Stimulated activated CD8-positive, alpha-beta memory T cell treated with anti-CD3 and anti-CD28 coated beads, Interleukin-15, amount 100 ng/mL, for 48 hours (primary cell): ENCODE measurements at places on chromosomes 7 and 10.

DNA sequence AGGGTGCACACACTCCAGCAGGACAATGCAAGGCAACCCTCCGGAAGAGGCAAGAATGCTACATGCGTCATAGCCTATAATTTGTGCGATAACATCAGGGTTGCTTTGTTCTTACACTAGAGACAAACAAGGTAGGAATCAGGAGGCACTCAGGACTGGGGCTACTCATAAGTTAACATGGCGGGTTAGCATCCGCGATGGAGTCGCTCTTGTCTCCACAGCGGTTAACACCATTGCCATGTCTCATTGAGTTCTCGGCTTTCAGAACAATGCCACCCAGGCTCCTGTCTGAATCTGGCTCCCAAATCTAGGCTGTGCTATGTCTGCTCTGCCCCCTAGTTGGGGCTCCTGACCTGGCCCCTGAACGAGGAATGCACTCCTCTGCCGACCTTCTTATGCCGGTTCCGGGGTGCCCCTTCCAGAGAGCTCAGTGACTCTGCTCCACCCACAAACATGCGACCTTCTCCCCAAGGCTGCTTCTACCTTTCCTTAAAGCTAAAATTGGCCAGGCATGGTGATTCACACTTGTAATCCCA, 24.9 kb upstream of the SLF2 start:
- DNase-seq: no peak

DNA sequence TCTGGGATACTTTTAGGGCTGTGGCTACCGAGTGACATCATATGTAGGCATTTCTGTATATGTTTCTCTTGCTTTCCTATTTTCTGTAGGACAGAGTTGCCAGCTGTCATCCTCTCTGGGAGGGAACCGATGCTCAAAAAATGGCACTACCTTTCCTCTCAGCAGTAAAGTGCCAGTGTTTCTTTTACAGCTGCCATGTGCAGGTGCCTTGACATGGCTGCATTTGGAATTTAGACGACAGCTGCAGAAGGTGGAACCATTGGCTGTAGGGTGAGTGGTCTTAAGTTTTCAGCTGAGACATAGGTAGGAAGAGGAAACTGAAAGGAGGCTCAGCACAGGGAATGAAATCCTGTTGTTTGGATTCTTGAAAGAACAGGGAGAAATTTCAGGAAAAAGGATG, 20.2 kb upstream of the RPA3 start:
- no peak for DNase-seq

GRCh38 chr7:39338716-39339115, 227.5 kb upstream of the YAE1 start:
- no peak for DNase-seq

DNA sequence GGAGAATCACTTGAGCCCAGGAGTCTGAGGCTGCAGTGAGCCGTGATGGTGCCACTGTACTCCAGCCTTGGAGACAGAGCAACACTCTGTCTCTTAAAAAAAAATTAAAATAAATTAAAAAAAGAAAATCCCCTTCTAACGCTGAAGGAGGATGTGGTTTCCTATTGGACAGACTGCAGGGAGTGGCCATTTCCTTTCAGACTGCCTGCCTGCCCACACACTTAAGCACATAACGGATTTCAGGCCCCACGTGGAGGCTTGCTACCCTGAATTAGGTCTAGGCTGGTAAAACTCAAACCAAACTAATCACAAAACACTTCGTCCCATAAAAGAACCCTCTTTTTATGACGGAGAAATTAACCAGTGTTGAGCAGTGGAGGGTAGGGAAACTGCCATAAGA, 34.0 kb downstream of the GATA3 start:
- no peak for DNase-seq

GRCh38 chr10:3482200-3482993, 302.6 kb downstream of the KLF6 start:
- no peak for DNase-seq

DNA sequence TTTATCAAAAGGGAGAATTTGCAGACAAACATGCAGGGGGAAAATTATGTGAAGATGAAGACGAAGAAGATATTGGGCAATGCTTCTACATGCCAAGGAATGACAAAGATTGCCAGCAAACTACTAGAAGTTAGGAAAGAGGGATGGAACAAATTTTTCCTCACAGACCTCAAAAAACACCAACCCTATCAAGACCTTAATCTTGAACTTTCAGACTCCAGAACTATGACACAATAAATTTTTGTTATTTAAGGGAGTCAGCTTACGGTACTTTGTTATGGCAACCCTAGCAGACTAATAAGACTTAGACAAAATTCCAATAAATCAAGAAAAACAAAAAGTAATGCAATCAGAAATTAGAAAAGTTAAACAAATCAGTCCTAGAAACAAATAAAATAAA, 280.0 kb upstream of the GNAI1 start:
- DNase-seq: no peak

GRCh38 chr7:53504914-53505313, 469.5 kb downstream of the POM121L12 start:
- DNase-seq: no peak

DNA sequence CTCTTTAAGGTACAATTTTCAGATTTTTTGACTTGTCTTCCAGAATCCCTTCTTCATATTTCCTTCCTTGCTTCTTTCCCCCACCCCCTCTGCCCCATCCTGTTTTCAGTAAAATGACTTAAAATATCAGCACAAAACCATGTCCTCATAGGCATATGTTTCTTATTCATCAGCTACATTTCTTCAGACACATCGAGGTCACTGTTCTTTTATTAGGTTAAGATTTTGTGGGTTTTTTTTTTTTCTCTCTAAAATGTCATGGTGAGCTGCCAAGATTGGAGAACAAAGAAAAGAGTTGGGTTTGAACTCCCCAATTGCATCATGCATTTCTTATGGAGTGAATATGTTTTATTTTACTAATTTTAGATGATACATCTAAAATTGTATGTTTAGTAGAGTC, 35.8 kb downstream of the LAMB4 start:
- no peak for DNase-seq

DNA sequence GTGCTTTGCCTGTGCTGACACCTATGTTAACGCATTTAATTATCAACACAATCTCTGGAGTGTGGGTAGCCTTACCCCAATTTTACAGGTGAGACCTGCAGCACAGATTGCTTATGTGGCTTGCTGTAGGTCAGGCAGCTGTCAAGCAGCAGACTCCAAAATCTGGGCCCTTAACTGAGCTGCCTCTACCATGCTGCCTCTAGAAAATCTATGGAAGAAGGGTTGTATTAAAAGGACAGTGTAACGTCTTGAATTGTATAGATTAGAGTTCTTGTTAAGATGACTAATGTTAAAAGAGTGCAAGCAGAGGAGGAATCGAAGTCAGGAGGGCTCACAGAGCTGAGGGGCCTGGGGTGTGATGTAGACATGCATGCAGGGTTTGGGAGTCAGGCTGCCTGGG, 1.2 kb upstream of the PON3 start:
- no peak for DNase-seq

GRCh38 chr10:102645388-102645740, 1.1 kb downstream of the TRIM8 start:
- DNase-seq: no peak

DNA sequence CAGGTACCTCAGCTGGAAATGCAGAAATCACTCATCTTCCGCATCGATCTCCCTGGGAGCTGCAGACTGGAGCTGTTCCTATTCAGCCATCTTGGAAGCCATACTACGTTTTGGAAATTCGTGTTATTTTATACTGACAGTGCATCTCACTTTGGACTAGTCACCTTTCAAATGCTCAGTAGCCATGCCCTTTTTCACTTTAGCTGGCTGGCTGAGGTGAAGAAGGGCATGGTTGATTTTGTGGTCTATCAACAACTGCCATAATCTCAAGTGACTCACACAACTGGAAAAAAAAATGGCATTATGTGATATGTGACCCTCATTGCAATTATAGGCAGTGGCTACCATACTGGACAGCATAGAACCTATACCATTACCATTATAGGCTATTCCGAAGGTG, 100.5 kb downstream of the CCDC71L start:
- DNase-seq: no peak

DNA sequence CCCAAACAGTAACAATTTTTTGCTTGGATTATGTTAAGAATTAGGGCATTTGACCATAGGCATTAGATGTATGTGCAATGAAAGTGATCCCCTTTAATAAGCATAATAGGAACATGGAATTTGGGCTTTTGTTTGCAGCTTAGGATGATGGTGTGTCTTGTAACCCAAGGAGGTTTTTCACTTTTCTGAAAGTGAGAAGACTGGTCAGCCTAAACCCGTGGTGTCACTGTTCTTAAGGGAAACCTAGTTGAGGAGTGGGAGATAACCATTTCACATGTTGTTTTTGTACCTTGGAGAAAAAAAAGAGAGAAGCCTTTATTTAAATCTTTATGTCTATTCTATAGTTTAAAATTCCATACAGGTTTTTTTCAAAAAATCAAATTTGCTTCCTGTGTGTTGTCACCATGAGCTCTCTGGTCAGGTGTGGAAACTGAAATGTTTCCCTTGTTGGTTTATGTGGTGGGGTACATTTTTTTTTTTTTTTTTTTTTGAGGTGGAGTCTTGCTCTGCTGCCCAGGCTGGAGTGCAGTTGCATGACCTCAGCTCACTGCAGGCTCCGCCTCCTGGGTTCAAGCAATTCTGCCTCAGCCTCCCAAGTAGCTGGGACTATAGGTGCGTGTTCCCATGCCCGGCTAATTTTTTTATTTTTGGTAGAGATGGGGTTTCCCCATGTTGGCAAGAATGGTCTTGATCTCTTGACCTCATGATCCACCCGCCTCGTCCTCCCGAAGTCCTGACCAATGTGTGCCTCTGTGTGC, 7.7 kb downstream of the CCM2 start:
- no peak for DNase-seq

DNA sequence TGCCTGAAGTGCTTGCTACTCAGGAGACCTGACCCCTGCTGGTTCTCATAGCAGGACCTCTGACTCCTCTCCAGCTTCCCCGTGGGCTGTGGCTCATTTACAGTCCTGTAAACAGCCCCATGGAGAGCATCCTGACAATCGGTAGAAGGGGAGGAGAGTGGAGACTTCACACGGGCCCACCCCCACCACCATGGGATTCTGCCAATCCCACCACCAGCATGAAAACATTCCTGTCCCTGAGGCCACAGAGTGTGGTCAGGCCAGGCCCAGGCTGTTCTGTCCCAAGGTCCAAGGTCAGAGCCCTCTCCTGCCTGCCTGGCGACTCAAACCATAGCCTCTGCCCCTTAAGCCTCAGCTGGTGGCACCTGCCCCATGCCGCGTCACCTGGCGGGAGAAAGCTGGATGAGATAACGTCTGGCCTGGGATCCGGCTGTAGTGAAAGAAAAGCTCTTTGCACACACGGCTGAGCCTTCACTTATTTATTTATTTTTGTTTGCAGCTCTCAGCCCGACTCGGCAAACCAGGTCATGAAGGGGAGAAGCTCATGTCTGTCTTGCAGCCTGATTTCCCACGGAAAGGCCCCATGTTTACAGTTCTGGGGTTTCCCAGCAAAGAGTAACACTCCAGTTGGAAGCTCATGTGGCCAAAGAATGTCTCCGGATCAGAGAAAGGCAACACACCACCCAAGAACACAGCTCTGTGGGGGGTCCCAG, 293.6 kb upstream of the ZMIZ1 start:
- DNase-seq: no peak

DNA sequence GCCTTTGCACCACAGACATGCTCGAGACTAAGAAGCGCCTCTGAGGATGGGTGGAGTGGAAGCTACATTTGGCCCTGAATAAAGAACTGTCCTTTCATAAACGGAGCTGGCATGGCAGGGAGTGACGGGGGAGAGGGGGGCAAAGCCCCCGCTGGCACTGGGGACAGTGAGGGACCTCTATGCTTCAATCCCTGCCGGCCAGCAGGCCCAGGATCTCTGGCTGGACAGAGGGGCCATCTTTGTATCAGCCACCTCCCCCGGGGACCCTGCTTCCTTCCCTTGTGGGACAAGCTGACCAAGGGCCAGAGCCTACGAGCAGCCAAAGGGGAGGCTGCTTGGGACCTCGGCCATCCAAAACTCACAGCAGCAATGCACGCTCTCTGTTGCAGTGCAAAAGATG, 28.2 kb upstream of the ECHDC3 start:
- no peak for DNase-seq

- DNase-seq: no peak
Measured at GRCh38 chr7:22356010-22356691, 803 bp downstream of the RAPGEF5 start.

DNA sequence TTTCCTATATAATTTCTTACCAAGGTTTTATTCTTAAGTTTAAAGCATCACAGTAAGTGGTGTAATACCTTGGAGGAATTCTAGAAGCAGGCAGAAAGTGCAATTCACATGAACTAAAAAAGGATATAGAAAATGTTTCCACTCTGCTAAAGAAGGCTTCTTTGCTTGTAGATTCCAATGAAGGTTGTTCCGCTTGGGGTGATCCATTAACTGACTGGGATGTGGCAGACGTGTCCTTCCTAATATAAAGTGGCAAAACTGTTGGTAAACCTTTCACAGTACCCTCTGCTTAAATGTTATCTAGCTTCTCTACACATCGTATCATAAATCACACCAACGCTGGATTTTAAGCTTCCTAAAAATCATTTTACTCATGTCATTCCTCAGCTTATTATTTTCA, 2.3 kb downstream of the ZC3HC1 start:
- DNase-seq: no peak
